ENCODE measurements at places on chromosomes 16 and 17.

GRCh38 chr16:86854626-86855294, 276.4 kb downstream of the FOXL1 start:
- DNase-seq = no peak

DNA sequence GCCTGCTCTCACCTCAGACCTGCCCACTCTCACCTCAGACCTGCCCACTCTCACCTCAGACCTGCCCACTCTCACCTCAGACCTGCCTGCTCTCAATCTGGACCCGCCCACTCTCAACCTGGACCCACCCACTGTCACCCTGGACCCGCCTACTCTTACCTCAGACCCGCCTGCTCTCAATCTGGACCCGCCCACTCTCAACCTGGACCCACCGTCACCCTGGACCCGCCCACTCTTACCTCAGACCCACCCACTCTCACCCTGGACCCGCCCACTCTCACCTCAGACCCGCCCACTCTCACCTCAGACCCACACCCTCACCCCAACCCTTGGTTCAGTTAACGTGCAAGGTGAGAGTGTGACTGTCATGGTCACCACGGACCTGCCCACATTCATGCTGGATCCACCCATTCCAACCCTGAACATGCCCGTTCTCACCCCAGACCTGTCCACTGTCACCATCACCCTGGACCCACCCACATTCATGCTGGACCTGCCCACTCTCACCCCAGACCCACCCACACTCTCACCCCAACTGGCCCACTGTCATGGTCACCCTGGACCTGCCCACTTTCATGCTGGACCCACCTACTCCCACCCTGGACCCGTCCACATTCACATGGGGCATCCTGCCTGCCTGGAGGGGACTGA, 31.2 kb upstream of the ENPP7 start:
- DNase-seq = peak; percentile 11

- DNase-seq = no peak
Measured at GRCh38 chr16:1311738-1312466, 2.5 kb downstream of the UBE2I start.

DNA sequence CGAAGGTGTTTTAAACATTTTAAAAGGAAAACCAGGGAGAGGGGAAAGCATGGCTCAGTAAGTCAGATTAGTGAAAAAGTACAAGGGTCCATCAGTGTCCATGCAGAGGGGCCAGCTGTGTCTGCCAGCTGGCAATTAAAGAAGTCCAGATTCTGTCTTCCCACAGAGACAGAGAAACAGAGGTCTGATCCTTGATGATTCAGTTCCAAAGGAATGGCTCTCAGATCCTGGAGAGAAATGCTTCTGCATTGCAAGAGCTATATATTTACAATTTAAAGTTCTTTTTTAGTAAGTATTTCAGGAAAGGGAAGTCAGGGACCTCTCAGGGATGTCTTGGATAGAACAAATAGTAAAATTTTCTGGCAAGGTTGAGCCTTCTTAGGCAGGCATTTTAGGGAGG, 56.2 kb downstream of the HSD17B2 start:
- no peak for DNase-seq

DNA sequence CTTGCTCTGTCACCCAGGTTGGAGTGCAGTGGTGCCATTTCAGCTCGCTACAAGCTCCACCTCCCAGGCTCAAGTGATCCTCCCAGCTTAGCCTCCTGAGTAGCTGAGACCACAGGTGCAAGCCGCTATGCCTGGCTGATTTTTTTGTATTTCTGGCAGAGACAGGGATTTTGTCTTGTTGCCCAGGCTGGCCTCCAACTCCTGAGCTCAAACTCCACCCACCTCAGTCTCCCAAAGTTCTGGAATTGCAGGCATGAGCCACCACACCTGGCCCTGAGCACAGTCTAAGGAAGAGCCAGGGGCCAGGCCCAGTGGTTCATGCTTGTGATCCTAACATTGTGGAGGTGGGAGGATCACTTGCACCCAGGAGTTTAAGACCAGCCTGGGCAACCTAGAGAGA, 21.8 kb upstream of the BCO1 start:
- DNase-seq = no peak

DNA sequence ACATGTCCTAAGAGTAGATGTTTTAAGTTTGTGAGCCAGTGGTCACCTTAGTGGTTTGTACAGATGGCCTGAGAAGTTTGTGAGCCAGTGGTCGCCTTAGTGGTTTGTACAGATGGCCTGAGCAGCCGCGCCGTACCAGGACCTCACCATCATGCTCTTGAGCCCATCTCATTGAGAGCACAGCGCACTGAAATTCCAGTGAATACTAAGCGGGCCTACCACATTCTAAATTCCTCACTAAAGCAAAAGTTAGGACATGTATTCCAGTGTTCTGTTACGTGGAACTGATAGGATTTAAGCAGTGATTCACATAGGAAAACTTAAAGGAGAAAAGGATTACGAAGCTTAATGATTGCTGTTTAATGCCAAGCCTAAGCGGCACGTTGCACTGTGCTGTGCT, 3.9 kb downstream of the USP10 start:
- DNase-seq = no peak

DNA sequence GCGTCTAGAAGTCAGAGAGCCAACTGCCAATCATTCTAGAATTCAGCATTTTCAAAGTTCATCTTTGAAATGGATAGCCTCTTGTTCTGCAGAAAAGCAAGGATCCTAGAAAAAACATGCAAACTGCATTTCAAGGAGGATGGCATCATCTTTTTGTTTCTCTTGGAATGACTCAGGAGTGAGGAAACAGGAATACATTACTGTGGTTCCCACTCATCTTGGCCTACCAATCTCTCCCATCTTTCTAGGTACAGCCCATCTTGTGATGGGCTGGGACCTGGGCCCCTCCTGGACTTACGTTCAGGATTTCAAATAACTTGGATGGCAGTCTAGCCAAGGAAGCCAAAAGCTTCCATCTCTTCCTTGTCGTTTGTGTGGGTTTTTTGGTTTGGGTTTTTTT, 363.4 kb downstream of the CDH13 start:
- no peak for DNase-seq

DNA sequence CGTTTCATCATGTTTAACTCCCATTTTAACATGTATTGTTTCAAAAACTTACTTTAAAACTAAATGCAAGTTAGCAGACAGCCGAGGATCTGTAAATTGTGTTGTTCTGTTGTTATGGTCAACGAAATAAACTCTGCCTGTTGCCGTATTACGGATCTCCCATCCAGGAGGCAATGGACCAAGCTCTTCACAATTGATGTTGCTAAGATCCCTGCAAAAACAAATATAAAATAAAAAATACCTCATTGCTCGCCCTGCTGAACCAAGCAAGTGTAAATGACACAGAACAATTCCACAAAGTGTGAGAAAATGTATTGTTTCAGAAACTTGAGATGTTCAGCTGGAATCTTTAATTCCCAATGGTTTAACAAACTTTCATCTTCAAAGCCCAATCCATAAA, 65.0 kb downstream of the CEP95 start:
- no peak for DNase-seq

Measured in stimulated activated CD4-positive, alpha-beta T cell treated with anti-CD3 and anti-CD28 coated beads, Interleukin-15, amount 100 ng/mL, for 24 hours (primary cell).